Fibroblast of skin of left quadriceps (primary cell): ENCODE measurements at places on chromosomes 7 and 10.
A peak's percentile ranks its signal among the peaks of the same experiment; 100 is the strongest.

GRCh38 chr7:94510582-94511496, 1.2 kb downstream of the CASD1 start:
- no peak for DNase-seq

DNA sequence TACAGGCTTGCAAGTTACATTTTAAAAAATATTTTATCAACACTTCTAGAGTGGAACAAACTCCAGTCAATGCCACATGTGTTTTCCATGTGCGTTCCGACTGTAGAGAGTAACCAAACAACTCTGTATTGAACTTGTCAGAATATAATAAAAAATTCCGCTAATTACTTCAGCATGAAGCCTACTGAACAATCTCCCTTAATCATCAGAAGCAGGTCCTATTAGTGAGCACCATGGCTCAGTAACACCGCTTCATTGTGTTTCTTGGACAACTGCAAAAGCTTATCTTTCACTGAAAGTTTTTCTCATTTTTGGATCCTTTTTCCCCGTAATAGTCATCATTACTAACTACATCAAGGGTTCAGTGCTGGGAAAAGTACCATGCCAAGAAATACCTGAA, 117.0 kb downstream of the MKX start:
- DNase-seq, result peak; percentile 78

DNA sequence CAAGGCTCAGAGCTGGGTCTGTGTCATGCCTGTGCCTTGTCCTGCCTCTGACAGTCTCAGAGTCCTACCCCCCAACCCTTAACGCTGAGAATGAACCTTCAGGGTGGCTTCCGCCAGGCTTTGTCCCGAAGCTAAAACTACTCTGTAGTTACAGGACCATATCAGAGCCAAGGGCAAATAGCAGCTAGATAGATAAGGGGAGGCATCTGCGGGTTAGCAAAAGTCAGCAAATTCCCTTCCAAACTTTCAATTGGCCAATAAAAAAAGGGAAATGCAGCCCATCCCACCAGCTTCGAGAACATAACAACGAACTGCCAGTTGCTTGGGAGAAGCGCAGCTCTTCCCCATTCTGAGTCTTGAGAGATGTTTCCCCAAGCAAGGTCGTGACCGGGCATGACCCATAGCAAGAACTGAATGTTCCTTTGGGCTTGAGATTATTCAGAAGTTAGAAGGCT, 17.7 kb downstream of the CCL24 start:
- DNase-seq, result no peak

GRCh38 chr10:82544377-82544776, 669.4 kb downstream of the NRG3 start:
- DNase-seq, result no peak

DNA sequence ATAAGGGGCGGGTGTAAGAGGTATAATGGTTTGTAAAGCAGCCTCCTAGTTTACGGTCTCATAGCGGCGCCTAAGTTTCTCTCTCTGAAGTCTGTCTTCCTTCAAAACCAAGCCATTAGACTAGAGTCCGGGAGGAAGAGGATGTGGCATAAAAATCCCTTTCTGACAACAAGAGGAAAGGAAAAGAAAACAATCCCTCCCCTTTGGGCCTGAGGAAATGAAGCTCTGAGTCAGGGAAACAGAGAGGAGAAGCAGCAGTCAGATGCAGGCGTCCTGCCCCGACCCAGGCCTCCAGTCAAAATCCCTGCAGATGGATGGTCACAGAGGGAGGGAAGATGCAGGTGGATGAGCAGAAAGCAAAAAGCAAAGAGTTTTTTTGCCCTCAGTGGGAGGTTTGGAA, 23.7 kb downstream of the PARP12 start:
- DNase-seq, result no peak

- DNase-seq, result no peak
Measured at GRCh38 chr10:86964061-86964846, 4.0 kb upstream of the ADIRF start.

- DNase-seq, result no peak
Measured at GRCh38 chr7:32680259-32681173, 185.2 kb downstream of the AVL9 start.

GRCh38 chr7:146131701-146132100, 15.1 kb downstream of the CNTNAP2 start:
- no peak for DNase-seq

- DNase-seq, result no peak
Measured at GRCh38 chr7:157885140-157885539, 548.3 kb downstream of the DNAJB6 start.

- DNase-seq, result no peak
Measured at GRCh38 chr10:118473305-118473960, 122.0 kb downstream of the PRLHR start.

GRCh38 chr10:12819071-12819470, 182.4 kb downstream of the CCDC3 start:
- DNase-seq, result no peak

DNA sequence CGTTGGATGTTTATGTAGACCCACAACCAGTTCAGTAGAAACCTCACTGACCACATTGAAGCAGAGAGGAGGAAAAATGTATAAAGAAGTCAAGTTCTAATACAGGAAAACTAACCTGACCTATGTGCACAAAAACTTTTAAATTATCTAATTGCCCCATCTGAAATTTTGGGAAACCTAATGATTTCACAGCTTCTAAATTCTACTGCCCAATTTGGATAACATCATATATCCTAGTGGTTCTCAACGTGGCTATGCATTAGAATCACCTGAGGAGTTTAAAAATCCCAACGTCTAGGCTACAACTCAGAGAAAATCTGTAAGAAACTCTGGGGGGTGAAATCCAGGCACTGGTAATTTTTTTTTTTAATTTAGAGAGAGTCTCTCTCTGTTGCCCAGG, 7.3 kb downstream of the AKR1B10 start:
- no peak for DNase-seq

GRCh38 chr7:94396596-94396995, 1.9 kb downstream of the COL1A2 start:
- peak; percentile 57 for DNase-seq

DNA sequence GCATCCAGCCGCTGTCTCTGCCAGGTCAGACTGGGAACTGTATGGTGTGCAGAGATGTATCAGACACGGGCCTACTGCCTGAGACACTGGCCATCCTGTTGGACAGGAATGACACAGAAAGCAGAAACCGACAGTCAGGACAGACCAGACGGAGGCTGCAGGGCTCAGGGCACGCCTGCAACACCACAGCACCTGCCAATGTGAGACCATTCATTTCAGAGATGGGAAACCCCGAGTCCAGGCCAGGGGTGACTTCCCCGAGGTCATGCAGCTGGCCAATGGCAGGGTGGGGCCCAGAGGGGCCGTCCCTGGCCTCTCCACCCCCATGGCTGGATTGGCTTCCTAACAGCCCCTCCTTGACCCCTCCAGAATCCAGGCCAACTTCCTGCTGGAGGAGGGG, 34.7 kb downstream of the GRID1 start:
- DNase-seq, result no peak

DNA sequence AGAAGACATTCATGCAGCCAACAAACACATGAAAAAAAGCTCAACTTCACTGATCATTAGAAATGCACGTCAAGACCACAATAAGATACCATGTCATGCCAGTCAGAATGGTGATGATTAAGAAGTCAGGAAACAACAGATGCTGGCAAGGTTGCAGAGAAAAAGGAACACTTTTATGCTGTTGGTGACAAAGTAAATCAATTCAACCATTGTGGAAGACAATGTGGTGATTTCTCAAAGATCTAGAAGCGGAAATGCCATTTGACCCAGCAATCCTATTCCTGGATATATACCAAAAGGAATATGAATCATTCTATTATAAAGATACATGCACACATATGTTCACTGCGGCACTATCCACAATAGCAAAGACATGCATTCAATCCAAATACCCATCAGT, 77.6 kb downstream of the C10orf90 start:
- no peak for DNase-seq

GRCh38 chr7:151824373-151824933, 52.5 kb downstream of the PRKAG2 start:
- DNase-seq, result no peak

DNA sequence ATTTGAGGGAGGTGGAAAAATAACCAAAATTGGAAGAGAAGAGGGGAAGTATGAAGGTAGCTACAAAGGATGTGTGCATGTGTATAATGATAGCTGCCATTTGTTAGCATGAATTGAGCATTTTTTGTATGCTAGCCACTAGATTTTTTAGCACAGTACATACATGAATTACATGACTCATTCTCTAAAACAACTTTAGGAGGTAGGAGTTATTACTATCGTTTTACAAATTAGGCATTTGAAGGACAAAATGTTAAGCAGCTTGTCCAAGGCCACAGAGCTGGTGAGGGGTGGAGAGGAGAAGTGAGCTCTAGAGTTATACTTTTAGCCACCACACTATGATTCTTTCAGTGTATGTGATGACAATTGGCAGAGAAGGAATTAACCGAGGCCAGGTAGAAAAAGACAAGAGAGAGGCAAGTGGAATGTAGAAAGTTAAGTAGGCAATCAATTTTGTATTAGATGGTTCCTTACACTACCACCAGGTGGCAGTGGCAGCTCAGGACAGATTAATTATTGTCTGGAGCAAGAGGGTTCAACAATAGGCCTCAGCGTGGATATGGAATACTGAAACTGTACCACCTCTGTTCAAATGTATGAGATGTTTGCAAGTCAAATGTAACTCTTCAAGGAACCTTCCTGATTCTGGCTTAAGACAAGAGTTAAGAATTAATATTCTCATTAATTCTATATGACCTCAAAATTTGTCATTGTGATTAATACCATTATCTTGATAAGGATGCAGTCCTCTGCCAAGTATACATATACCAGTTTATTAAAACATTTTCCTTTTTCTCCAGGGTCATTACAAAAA, 128.0 kb downstream of the MBL2 start:
- DNase-seq, result no peak

DNA sequence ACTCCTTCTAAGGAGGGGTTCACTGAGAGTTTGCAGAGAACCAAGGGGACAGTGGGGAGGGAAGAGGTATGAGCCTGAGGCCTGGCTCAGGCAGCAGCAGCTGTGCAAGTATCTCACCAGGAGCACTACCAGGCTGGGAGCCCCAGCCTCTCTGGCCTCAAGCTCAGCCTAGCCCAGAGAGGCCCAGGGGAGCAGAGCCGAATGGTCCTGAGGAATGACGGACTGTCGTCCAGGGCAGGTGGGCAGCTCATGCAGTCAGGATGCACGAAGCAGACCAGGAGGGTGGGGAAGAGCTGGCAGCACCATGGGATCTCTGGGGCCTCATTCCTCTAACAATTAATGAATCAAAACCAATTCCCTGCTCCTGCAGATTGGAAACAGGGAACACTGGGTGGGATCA, 151.5 kb downstream of the GRID1 start:
- DNase-seq, result no peak

GRCh38 chr10:88920198-88920597, 32.4 kb downstream of the ACTA2 start:
- no peak for DNase-seq

GRCh38 chr10:101263150-101263752, 34.0 kb upstream of the LBX1 start:
- DNase-seq, result no peak

DNA sequence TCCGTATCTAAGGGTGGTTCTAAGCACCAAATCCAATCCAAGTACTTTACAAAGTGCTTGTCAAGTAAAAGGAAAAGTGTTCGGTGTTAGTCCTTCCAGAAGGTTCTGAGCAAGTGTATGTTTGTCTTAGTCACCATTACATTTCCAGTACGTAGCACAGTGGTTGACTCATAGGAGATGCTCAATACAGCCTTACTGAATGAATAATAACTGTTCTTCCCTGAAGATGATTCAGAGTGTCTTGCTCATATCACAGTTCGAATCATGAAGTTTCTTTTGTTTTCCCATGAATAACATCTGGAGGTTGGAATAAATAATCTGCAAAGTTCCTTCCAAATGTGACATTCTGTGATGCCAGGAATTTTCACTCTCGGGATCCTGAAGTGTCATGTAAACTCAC, 53.4 kb downstream of the WNT2 start:
- peak; percentile 84 for DNase-seq

DNA sequence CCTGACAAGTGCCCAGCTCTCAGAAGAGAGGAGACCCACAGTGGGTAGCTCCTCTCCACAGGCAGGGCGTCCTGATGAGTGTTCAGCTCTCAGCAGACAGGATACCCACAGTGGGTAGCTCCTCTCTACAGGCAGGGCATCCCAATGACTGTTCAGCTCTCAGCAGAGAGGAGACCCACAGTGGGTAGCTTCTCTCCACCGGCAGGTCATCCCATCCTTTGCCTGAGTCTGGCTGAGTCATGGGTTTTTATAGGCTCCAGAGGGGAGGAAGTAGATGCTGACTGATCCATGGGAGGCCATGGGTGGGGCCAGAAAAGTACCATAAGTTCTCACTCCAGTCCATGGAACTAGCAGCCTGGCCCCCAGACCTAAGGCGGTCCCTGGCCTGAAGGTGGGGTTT, 18.5 kb downstream of the CFAP70 start:
- DNase-seq, result no peak

- DNase-seq, result no peak
Measured at GRCh38 chr10:88065383-88066049, 202.1 kb downstream of the PTEN start.

DNA sequence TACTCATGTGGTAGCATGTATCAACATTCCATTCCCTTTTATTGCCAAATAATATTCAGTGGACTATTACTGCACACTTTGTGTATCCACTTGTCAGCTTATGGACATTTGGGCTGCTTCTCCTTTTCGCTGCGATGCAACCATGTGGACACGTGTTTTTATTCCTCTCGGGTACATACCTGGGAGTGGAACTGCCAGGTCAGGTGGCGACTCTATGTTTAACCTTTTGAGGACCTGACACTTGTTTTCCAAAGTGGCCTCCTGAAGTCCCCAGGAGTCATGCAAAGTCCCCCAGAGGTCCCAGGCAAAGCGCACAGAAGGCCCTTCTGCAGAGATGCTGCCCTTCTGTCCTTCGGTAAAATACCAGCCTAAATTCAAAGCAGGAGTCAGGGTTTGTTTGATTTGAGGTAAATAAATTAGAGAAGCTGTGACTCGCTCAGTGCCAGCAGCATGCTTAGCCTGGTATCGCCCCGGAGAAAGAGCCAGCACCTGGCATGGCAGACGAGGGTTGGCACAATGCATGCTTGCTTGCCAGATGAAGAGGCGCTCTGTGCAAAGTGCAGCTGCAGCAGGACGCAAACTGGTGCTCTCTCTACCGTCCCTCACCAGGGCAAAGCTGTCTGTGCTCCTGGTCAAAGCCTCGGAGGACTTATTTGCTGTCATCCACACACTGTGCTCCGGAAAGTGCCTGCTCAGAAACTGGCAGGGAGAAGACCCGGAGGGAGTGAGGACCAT, 37.8 kb downstream of the HIPK2 start:
- no peak for DNase-seq

DNA sequence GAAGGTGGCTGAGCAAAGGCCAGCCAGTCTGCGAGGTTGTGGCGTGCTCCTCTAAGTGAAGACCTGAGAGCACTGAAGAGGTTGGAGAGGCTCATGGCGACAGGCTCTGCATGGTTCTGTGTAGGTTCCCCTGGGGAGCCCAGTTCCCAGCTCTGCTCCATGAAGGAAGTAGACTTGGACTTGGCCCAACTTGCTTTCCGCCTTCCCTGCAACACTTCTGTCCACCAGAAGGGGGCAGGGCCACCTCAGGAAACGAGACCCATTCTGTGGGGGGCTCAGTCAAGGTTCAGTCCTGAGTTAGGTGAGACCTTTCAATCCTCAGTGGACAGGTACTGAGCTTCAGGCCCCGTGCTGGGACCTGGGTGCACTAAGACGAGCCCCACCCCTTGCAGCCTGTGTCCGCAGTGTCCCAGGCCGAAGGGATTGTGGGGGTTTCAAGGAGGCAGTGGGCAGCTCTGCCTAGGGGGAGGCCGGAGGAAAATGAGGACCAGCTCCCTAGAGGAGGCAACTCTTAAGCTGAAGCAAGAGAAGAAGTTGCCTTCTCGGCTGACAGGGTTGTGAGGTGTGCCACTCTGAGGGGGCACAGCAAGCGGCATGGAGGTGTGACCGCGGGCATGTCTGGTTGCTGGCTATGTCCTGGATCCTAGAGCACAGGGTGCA, 15.0 kb upstream of the PCBD1 start:
- no peak for DNase-seq
